Suprapubic skin (tissue), 4 donors: ENCODE measurements at places on chromosomes 6 and 20.

- DNase-seq = no peak
These were observed 5.9 kb downstream of the RRAGD start for GRCh38 chr6:89406141-89406540.

- DNase-seq = no peak
These were observed 491.4 kb downstream of the LMBRD1 start for GRCh38 chr6:69305456-69305855.

GRCh38 chr6:137799950-137800568 is 67.0 kb upstream of the TNFAIP3 start:
- DNase-seq = no peak

DNA sequence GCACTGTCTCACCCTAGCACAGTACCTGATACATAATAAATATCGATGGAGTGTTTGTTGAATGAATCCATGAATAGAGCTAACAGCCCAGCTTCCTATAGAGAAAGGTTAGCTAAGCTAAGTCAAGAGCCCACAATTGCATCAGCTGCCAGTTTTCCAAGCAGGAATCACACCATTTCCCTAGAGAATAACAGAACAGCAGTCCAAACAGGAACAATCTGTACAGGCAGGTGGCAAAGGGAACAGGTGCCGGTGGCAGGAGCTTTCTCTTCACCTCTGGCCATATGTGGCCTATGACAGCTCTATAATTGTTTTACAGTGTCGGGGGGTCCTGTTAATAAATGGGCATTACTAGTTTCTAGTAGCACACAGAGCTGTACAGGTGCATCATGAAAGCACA is 38.8 kb downstream of the ISM1 start:
- no peak for DNase-seq

GRCh38 chr6:45057711-45058110 is 270.4 kb upstream of the RUNX2 start:
- no peak for DNase-seq

DNA sequence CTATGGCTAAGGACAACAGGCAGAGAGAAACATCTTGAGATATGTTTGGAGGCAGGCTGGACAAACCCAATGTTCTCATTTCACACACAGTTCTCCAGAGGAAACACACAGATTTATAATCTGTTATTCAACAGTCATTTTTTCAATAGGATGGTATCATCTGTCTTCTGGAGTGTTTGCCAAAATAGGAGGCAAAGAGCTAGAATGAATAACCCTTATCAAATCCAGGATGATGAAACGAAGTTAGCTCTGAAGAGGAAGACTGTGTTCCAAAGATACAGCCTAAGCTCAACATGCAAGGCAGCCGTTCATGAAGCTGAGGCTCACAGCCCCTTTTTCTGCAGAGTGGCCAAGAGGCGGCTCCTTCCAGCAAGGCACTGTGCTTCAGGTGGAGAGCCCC is 70.8 kb downstream of the PPP1R3G start:
- no peak for DNase-seq

- DNase-seq = no peak
These were observed 58.9 kb downstream of the KIZ start for GRCh38 chr20:21184819-21185218.

DNA sequence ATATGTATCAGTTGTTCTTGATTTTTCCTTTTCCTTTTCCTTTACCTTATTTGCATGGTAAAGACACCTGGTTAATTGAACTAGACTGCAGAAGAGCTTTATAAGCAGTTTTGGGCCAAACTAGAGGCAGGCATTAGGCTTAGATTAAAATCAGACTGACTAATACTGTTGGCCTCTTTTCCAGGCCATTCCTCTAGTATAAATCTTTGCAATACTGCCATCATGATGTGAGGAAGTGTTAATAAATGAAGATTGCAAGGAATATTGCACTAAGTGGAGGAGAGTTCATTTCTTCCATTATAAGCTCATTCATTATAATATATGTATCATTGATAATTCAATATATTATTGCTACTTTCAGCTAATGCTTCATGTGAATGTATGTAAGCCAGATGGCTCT is 163.8 kb downstream of the MMUT start:
- no peak for DNase-seq

DNA sequence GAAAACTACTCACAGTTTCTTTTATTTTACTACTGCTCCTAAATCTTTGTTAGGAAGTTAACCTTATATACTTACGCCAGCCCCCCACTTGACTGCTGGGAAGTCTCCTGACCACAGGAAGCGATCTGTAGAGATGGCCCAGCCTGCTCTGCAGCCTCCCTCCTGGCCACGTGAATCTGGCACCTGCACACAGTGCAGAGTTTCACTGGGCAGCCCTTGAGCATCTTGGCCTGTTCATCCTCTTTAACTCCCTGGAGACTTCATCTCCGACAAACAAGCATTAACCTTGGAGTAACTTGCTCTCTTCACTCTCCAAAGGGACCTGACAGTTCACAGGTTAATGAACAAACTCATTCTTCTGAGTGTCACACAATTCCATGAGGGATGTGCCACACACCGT is 294.1 kb downstream of the BTBD9 start:
- no peak for DNase-seq

GRCh38 chr20:50887576-50887975 is 43.7 kb downstream of the ADNP start:
- DNase-seq = no peak

- peak; percentile 59 for DNase-seq
These were observed 42.2 kb downstream of the SIRPA start for GRCh38 chr20:1937316-1937976.

GRCh38 chr6:121857551-121857950 is 422.1 kb downstream of the GJA1 start:
- no peak for DNase-seq

GRCh38 chr20:54938707-54939106 is 463.3 kb downstream of the DOK5 start:
- no peak for DNase-seq

- DNase-seq = no peak
These were observed 106.9 kb downstream of the TFAP2B start for GRCh38 chr6:50925548-50925947.

DNA sequence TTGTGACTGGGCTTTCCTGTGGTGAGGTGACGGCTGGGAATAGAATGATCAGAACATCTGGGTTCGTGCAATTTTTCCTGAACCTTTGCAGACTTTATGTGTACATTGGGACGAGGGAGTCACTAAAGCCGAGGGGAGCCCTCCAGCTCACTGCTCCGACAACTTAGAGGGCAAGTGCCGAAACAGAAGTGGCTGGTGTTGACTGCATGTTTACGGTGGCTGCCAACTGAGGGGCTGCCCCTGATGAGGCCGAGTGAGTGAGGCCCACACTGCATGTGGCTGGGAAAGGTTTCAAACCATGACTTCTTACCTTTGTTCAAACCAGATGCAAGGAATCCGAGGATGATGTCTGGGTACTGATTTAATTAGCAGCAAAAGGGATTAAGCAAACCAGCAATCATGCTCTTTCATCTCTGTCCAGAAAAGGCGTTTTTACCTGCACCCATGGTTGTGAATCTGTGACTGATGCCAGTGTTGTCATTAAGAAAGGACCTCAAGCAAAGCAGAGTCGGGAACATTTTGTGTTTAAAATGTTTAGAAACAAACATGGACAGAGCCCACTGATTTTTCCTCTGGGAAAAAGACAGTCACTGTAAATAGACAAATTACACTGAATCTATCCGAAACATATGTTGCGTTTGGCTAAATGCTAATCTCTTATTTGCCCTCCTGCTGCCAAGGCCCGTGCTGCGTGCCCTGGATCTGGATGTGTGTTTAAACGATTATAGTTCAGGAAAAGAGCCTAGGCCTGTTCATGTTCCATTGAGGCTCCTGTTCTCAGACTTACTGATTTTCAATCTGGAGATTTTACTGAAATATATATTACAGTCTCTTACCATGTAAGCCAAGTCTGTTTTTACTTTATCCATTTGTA is 105.1 kb downstream of the UST start:
- DNase-seq = no peak

DNA sequence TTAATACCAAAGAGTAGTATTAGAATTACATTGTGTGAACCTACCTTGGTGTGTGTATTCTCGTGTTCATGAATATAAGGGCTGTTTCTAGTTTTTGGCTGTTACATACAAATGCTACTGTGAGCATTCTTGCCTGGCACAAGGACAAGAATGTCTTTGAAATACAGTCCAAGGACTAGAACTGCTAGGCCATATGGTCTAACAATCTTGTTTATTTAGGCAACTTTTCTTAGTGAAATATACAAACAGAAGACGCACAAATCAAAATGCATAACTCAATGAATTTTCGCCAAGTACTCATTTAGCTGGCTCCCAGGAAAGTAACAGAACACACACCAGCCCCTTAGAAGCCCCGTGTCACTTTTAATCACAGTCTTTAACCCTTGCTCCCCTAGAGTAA is 28.5 kb downstream of the KDM1B start:
- DNase-seq = no peak

GRCh38 chr6:108737594-108738546 is 110.4 kb upstream of the ARMC2 start:
- no peak for DNase-seq

GRCh38 chr6:142845624-142846458 is 99.1 kb downstream of the HIVEP2 start:
- peak; percentile 84 for DNase-seq

DNA sequence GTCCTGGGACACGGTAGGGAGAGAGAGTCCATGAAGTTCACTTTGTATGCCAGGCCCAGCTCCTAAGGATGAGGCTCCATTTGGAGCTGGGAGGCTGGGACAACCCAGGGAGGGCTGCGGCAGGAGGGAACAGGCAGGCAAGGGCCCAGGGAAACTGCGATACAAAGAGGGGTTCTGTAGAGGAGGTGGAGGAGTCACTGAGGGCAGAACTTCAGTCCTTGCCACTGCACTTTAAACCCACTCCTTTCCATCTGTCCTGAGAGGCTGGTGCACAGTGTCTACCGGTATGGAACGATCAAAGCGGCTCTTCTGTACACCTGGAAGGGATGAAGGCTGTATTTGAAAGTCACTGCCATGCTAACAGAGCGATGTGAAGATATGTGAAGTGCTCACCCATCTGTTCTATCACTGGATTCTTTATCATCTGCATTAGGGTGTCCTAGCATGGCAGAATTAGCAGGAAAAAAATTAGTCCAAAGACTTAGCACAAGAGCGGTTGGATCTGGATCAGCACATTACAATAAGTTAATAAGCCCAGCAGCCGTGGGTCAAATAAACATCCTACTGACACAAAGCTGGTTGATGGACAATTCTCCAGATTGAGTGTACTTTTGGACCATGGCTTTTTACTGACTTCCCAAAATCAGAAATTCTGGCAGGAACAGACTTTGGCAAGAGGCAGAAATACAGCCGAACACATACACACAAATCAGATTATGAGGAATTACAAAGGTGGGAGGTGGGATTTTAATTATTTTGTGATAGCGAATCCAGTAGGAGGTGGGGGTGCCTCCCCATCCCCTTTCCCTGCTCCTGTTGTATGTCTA is 20.9 kb upstream of the ZFAND3 start:
- no peak for DNase-seq

- no peak for DNase-seq
These were observed 57.3 kb upstream of the SMIM29 start for GRCh38 chr6:34305982-34306708.

- DNase-seq = no peak
These were observed 20.6 kb upstream of the AKIRIN2 start for GRCh38 chr6:87722540-87723169.

DNA sequence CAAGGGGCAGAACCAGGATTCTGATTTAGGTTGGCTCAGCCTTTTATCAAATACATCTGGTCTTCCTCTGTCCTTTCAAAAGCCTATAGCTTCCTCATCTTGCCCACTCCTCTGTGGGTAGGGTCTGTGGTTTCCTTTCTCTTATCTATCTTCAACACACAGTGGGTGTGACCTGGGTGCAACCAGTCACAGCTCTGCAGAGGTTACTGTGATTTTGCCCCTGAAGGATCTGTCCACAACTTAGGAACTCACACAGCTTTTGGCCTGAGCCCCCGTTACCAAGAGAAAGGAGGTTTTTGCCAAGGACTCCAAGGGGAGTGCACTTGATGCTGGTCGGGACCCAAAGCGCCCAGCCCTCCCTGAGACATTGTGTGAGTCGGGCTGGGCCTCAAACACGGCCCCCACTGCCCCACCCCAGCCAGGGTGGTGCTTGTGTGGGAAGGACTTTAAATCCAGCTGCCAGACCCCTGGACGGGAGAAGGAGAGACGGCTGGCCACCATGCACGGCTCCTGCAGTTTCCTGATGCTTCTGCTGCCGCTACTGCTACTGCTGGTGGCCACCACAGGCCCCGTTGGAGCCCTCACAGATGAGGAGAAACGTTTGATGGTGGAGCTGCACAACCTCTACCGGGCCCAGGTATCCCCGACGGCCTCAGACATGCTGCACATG is at the start of gene PI16:
TSS of gene PI16 (plus strand) at position 477 of the 670 bp plus-strand sequence. CDS start at position 500, 23 bp downstream.
- DNase-seq = peak; percentile 55

GRCh38 chr6:95175927-95176675 is 401.2 kb upstream of the MANEA start:
- no peak for DNase-seq

DNA sequence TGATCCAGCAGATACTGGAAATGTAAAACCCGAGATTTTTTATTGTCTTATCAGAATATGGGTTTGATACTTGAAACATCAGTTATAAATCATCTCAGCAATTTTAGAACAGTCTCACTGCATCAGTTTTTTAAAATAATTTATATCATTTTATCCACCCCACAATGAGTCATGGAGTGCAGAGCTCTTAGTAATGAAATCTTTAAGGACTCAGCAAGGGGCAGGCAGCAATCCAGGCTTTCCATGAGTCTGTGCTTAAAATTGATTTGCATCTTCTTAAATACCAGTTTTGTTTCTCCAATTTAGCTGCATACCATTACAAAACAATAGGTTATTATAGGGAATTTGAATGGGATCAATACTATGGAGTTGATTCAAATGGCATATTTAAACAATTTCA is 832.3 kb downstream of the C6orf118 start:
- DNase-seq = no peak

DNA sequence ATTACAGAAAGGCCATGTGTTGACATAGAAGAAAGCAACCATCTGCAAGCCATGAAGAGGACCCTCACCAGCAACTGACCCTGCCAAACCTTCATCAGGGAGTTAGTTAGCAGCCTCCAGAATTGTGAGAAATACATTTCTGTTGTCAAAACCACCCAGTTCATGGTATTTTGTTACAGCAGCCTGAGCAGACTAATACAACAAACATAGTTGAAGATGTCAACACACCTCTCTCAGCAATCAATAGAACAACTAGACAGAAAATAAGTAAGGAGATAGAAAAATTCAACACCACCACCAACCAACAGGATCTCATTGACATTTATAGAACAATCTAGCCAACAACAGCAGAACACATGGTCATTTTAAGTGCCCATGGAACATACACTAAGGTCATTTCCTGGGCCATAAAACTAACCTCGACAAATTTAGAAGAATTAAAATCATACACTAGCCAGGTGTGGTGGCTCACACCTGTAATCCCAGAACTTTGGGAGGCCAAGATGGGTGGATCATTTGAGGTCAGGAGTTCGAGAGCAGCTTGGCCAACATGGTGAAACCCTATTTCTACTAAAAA is 32.7 kb downstream of the TCP11 start:
- DNase-seq = no peak

DNA sequence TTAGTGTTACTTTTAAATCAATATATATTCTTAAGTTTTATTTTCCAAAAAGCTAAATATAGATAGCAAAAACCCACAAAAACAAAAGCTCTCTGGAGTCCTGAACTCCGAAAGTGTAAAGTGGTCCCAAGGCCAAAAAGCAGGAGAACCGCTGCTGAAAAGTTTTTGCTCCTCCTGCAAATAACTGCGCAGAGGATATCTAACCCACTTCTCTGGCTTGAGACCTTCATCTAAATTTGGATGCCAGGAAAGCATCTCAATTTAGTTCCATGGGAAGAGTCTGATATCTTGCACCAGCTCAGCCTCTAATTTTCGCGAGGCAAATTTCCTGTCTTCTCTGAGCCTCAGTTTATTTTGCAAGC is 523 bp downstream of the MRPS10 start:
- no peak for DNase-seq
